ENCODE measurements at places on chromosomes 2 and 18.

GRCh38 chr2:218370410-218371063 is 11.5 kb upstream of the SLC11A1 start:
- DNase-seq: no peak

DNA sequence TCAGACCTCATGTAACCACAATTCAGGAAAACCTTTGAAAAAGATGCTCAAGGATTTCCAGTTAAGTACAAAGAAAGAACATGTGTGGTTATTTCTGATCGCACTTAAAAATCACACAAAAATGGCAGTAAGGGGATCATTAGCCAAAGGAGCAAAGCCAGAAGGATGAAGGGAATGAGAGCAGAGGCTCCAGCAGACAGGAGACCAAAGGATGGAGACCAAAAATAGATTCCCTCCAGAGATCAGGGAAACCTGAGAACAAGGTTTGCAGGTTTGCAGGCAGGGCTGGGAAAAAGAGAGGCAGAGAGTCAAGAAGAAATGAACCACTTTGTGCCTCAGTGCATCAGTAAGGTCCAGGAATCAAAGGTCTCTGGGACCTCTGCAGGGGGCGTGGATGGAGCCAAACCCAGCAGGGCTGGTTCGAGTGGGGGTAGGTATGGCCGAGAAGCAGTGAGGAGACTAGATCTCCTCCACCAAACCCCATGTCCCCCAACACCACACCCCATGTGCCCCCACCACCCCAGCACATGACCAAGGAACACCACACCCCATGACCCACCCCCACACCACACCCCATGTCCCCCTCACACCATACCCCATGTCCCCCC is 98.5 kb upstream of the GPC1 start:
- no peak for DNase-seq

GRCh38 chr2:149068225-149068995 is 29.9 kb downstream of the LYPD6B start:
- no peak for DNase-seq

GRCh38 chr2:237900891-237901831 is 41.7 kb downstream of the RAMP1 start:
- no peak for DNase-seq

- no peak for DNase-seq
Measured at GRCh38 chr2:95041824-95042442, 16.4 kb downstream of the MAL start.

DNA sequence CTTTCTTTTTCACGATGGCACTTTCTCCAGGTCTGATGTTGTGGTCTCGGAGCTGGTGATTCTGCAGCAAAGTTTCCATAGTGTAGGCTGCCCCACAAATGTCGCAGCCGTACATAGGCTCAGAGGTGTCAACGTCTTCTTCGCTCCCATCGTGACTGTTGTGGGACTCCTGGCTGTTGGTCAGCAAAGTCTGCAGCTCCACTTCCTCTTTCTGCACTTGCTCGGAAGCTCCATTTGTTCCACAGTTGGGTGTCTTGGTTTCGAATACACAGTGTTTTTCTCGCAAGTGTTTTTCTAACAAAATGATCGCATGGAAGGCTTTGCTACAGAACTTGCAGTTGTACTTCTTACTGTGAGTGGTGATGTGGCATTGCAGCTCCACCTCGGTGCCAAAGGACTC is 126.8 kb downstream of the ZNF521 start:
- no peak for DNase-seq

DNA sequence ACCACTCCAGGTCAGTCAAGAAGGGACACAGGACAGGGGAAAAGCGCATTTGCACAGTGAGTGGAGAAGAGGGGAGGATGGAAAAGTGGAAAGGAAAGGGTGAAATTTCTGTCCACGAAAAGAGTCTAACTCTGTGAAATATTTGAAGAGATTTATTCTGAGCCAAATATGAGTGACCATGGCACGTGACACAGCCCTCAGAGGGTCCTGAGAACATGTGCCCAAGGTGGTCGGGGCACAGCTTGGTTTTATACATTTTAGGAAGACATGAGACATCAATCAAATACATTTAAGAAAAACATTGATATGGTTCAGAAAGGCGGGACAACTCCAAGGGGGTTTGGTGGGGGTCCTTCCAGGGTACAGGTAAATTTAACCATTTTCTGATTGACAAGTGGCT is 111.1 kb downstream of the MYT1L start:
- DNase-seq: no peak

- DNase-seq: no peak
Measured at GRCh38 chr2:211822686-211823335, 715.8 kb downstream of the ERBB4 start.

DNA sequence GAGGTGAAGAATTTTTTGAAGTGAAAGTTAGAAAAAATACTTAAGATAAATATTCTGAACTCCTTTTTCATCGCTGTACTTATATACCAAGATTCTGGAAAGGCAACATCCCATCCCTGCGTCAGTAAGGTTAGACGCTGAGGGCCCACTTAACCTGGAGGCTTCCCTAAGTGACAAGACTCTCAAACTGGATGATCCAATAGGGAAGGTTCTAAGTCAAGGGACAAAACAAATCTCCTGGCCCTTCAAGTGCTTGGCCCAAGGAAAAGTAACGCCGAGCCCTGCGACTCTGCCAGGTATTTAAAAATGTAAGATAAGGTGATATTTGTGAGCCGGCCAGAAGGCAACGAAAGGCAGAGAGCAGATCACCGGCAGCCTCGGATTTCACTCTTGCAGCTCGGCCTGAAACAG is 1.3 kb downstream of the STK39 start:
- no peak for DNase-seq

- DNase-seq: no peak
Measured at GRCh38 chr2:191637182-191638078, 40.5 kb upstream of the NABP1 start.

DNA sequence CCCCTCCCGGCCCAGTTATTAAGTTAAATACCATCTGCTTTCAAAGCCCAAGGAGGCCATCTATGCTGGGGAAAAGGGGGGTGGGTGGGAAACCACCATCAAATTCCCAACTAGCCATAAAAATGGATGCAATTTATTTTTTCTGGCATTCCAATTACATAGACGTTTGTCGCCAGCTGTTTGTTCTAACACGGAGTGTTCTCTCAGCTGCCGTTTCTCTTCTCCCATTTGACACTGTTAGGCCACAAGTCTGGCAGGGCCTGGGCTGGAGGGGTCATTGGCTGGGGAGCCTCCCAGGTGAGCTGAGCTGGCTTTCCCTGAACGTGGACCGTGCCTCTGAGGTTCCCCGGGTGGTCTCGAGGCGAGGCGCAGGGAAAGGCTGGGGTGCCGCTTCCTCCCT is 16.6 kb downstream of the ATOH8 start:
- DNase-seq: no peak
